ENCODE measurements at places on chromosomes 1 and 21.

DNA sequence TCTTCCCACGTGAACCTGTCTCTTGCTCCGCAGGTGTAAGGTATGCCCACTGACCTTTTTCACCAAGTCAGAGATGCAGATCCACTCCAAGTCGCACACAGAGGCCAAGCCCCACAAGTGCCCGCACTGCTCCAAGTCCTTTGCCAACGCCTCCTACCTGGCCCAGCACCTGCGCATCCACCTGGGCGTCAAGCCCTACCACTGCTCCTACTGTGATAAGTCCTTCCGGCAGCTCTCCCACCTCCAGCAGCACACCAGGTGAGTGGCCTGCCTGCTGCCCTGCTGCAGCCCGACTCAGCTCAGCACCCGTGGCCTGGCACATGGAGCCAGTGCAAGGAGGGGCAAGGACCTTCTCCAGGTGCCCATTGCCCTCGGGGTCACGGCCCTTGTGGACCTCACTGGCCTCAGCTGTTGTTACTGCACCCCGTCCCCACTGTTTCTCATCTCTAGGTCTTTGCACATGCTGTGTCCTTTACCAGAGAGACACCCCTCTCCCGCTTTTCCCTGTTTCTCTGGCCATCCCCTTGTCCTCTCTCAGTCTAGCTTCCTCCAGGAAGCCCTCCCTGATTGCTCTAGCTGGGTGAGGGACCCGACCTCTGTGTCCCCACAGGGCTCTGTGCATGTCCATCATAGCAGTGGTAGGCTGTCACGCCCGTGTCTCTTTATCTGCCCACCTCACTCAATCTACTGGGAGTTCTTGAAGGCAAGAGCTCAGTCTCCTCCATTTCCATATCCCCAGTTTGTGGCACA is 25.4 kb downstream of the ZNF362 start:
- DNase-seq = no peak

- DNase-seq = no peak
Observed at GRCh38 chr1:9631613-9632012, 19.9 kb upstream of the PIK3CD start.

DNA sequence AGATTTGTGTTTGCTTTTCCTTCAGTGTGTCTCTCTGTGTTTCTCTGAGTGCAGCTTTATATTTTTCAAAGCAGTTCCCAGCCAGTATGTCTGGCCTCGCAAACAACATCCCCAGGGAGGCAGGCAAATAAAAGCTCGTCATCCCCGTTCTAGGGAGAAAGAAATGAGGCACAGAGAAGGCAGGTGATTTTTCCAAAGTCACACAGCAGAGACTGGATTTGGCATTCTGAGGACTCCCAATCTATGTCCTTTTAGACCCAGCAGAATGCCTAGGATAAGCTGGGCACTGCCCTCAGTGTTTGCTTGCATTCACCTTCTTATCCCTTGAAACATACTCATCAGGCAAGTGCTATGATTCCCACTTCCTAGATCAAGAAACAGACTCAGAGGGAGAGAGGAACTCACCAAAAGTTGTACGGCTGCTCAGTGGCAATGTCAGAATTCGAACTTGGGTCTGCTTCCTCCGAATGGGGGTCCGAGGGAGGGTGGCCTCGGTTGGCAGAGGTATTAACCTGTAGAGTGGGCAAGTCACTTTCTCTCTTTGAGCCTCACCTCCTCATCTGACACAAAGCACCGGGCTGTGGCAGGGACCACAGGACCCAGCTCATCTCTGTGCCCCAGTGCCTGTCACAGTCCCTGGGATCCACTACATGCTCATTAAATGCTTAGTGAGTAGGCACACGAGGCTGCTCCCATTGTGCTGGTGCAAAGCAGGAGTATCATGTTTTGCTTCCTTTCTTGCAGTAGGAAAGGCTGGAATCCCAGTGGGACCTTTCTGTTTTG is 4.2 kb downstream of the RAP1GAP start:
- DNase-seq = no peak

DNA sequence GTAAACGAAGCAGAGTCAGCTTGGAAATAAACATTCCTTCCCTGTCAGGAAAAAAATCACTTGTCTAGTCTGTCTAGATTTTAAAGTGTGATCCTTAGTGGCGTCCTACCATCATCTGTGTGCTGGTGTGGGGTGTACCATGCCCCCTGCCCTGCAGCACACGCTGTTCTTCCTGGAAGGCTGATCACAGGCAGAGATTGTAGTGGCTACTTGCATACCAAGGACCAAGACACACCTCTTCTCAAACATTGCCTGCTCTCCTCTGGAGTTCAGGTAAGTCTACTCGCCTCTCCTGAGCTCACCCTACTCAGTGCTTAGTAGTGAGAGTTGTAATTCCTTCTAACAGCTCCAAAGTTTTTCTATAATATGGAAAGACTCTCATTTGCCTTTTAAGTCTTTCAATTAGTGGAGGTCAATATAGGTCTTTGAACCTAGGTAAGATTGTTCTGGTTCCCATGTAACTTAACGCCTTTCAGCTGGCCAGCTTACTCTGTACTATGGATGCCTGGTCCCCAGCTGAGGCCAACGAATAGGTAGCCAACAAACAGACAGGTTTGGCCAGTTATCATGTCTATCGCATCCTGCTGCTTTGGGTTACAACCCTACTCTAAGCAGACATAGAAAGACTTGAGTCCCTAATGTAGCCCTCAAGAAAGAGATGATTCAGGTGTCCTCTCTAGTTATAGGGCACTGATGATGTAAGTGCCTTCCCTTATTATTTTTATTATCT is 55.4 kb downstream of the XCL1 start:
- DNase-seq = no peak

DNA sequence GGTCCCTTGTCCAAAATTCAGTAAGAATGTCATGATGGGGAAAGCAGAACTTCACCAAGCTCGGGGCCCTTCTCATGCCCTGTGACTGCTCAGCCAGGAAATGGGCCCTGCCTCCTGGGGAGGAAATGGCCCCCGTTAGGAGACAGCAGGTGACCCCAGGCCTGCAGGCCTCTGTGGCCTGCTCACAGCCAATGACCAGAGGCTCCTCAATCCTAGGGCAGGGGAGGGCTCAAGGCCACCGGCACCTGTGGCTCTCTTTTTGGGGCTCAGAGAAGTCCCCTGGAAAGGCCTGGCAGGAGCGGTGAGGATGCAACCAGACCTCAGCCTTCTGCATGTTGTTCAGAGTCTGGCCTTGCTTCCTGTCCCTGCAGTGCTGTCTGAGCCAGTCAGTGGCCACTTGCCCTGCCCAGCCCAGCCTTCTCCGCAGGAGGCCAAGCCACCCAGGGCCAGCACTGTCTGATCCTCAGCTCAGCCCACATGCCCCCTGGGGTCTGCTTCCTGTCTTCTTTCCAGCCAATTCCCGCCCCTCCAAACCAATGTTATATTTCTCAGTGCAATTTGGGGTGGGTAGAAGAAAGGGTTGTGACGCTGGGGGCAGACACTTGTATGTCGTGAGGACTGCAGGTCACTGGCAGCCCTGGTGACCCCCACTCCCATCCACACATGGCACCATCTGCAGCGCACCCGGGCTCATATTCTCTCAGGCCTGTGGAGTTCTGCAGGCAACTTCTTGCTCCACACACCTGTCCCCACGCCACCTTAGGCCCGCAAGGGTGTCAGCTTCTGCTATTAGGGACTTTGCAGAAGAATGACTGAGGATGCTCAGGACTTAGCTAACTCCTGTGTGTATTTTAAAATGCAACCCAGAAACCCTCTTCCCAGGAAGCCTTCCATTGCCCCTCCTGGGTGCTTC is 83.6 kb downstream of the ITPKB start:
- no peak for DNase-seq

DNA sequence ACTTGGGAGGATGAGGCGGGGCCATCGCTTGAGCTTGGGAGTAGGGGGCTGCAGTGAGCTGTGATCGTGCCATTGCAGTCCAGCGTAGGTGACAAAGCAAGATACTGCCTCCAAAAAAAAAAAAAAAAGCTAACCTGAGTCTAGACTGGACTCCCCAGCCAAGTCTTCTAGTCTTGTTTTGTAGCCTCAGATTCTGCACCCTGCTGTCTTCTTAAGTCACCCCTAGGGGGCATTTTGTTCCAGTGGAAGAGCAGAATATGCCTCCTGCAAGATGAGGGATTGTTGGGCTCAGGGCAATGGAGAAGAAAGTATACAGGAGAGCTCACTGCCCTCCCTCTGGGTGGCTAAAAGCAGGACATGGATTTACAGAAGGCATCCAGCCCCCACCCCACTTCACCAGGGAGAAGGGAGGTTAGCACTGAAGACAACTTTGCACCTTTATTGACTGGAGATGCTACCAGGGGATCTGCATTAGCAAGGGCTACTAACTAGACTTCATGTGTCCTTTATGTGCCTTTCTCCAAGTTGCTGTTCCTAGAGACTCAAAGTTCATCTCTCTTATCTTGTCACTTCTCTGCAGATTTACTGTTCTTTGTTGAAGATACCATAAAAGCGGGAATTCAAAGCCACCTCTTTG is 15.3 kb upstream of the RNF187 start:
- peak; percentile 31 for DNase-seq

DNA sequence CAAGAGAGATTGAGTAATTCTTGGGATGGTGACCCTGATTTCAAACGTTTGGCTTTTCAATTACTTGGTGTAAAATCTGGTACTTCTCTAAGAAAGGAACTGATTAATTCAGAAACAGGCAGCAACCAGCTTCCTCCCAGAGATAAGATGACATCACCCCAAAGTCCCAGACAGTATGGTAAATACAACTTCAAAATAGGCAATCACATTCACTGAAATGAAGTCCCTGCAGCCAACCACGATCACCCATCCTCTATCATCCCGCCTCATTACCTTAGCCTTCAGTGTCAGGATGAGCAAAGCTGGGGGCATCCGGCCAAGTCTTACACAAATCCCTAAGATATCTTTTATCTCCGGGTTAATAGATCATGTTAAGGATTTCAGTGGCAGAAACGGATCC is 26.4 kb upstream of the RUNX1 start:
- peak; percentile 84 for DNase-seq

DNA sequence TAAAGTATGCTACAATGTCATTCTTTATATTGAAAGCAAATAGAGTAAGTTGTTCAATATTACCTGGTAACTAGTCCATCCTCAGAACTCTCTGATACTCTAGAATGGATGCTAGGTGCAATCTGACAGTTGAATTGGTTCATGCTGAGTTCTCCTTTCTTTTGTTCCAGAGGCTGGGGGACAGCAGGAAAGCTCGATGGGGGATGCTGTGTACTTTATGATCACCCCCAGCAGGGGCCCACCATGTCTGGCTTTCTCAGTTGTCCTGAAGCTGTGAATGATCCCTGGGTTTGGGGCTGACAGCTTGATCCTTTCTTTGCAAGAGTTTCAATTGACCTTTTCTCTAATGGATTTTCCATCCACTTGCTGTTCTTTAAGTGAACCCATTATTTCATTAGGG is 22.5 kb downstream of the FMN2 start:
- DNase-seq = no peak

DNA sequence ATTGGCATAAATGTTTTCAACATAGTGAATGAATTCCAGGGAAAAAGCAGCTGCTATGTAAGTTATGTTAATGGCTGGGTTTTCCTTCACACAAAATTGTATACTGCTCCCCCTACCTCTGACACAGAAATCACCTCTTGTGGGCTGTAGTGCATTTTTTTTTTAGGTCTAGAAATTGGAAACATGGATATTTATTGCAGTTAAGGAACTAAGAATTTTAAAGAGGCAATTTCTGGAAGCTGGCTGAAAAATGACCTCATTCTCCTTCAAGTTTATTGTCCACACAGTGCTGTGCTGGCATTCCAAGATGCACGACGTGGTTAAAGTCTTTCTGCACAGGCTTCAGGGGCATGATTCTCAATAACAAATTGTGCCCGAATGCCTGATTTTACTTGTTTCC is 1424.2 kb downstream of the MRPL39 start:
- peak; percentile 59 for DNase-seq
